ENCODE measurements at places on chromosomes 11 and 22.

- DNase-seq: no peak
Observed at GRCh38 chr11:64013141-64013896, 22.4 kb upstream of the FLRT1 start.

- DNase-seq: no peak
Observed at GRCh38 chr11:34790620-34791019, 125.6 kb downstream of the APIP start.

GRCh38 chr11:134044514-134045284 is 24.2 kb upstream of the JAM3 start:
- no peak for DNase-seq

- DNase-seq: no peak
Observed at GRCh38 chr11:16361108-16361865, 4.9 kb upstream of the SOX6 start.

DNA sequence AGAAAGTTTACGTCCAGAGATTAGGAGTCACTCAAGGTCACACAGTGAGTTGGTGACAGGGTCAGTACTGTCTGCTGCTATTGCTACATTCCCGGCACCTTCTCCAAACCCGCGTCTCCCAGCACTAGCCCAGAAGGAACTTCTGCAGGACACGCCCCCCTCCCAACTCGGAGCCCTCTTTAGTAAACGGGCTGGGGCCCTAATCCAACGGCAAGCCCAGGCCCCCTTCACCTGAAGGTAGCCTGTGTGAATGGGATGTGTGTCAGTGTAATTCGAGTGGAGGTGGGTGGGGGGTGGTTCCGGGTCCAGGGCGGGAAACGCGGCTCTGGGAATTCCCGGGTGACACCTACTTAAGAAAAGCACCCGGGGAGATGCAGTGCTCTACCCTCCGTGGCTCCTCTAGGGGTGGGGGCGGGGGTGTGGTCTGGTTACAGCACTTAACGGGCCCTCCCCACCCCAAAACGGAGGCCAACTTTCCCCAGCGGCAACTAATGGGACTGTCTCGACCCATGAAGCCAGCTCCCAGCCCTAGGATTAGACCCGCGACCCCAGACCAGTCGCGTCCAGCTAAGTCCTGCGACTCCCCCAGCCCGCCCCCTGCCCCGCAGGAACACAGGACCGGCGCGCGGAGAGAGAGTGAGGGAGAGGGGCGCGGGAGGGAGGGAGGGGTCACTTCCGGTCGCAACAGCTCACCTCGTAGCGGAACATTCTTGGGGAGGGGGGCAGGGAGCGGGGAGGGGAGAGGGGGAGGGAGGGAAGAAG is 468 bp downstream of the PATL1 start:
- DNase-seq: no peak
